Activated naive CD8-positive, alpha-beta T cell treated with anti-CD3 and anti-CD28 coated beads for 36 hours (primary cell): ENCODE measurements at places on chromosomes 3 and 15. TPM values are rescaled to one million over a fixed set of nuclear protein-coding genes. Genes with fewer than 3 reads are reported as not detected.

DNA sequence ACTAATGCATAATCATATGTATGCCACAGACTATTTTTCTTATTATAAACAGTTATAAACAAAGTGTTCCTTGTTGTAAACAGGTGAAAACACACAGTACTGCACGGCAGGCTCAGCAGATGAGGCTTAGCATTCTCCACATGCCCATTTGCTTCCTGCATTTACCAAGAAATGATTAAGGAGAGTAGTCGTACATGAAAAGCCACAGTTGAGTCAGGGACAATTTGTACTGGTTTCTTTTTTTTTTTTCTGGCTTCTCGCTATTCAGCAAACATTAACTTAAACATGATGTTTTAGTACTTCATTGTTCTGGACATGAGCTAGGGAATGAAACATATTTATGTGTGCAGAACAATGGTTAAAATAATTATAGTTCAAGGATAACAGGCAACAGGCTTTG lies 63.4 kb downstream of the GHSR start:
- no peak overlapping the region for H3K4me3 ChIP-seq
- DNase-seq = no peak
- no peaks in the 10 kb centered on the region for H3K4me1 ChIP-seq

GRCh38 chr3:63343674-63344073 lies 65.6 kb downstream of the SYNPR start:
- H3K4me1 ChIP-seq = peaks cover 5% of the 10 kb centered on the region
- H3K27ac ChIP-seq = no peak overlapping the region
- no peak overlapping the region for H3K4me3 ChIP-seq
- DNase-seq = peak; percentile 35
- no peaks in the 10 kb centered on the region for H3K36me3 ChIP-seq
- H3K27me3 ChIP-seq = peaks cover 13% of the 10 kb centered on the region

DNA sequence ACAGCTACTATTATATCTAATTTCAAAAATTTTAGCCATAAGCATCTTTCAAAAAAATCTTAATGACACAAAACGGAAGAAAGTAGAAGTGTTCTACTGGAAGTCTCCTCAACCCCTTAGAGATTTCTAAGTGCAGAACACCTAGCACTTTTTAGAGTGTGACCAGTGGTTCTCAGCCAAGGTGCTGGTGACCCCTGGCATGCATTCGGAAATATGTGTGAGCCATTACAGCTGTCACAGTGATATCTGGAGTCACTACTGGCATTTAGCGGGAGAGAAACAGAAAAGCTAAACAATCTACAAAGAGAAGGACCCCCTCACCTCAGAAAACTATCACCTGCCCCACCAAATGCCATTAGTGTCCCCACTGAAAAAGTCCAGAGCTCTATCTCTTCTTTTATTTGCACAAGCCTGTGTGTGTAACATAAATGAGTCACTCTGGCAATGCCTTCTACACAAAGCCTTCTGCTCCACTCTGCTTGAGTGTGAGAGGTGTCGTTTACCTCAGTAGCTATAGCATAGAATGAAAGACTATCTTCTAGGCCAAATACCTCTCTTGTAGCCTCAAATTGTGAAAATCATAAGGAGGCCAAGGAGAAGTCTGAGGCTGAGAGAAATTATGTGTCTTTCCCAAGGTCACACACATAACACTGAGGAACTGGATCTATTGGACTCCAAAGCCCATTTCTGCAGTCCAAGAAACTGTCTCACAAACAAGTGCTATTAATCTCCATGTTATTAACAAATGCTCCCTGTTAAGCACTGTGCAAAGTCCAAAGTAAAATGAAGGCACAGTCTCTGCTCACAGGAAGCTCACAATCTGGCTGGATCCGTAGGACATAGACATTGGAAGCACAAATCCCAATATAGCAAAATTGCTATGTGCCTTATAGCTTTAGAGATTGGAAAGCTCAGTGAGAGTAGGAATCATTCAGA lies 28.5 kb upstream of the KCNMB2 start:
- H3K36me3 ChIP-seq = no peaks in the 10 kb centered on the region
- H3K27me3 ChIP-seq = no peaks in the 10 kb centered on the region
- H3K4me1 ChIP-seq = no peaks in the 10 kb centered on the region
- DNase-seq = no peak
- no peak overlapping the region for H3K27ac ChIP-seq

DNA sequence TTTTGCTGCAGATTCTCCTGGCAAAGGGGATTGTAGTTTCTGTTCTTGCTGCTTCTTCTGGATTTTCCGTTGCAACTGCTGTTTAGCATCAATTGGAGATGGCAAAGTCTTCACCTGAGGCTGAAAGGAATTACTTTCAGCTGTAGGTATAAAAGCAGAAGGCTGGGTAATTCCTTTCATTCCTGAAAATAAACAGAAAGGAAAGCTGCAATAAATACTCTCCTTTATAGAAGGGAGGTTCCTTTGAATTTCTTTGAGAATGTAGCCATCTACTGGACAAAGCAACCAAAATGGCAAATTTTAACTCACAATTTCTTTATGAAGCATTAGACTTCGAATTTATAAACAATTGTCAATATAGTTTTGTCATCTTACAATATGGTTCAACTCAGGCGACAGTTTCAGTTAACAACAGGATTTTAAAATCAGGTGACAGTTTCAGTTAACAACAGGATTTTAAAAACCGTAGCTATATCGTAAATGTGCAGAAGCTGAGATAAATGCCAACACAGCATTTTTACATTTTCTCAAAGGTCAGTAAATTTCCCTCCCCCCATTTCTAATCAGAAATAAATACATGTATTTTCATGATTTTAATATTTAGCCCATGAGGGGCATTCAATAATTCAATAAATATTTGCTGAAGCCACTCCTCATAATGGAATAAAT lies 104.9 kb upstream of the NEDD4 start:
- no peaks in the 10 kb centered on the region for H3K27me3 ChIP-seq
- H3K4me1 ChIP-seq = no peaks in the 10 kb centered on the region
- H3K27ac ChIP-seq = no peak overlapping the region
- H3K4me3 ChIP-seq = no peak overlapping the region

DNA sequence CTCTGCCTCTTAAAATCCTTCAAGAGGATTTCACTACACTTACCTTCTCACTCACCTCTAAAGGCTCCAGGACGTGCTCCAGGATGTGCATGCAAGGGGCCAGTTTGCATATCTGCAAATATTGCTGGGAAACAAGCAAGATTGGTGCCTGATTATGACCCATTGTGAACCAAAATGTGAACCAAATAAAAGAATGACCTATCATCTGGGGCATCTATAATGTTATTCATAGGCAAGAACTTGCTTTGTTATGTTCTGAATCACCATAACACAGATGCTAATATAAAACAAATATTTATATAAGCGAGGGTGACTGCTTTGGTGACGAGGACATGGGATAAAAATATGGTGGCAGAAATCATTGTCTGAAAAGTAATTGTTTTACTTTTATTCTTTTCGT lies 5.5 kb downstream of the IL12A start:
- H3K36me3 ChIP-seq = no peaks in the 10 kb centered on the region
- H3K4me1 ChIP-seq = no peaks in the 10 kb centered on the region
- DNase-seq = no peak
- H3K27me3 ChIP-seq = no peaks in the 10 kb centered on the region
- no peak overlapping the region for H3K4me3 ChIP-seq

DNA sequence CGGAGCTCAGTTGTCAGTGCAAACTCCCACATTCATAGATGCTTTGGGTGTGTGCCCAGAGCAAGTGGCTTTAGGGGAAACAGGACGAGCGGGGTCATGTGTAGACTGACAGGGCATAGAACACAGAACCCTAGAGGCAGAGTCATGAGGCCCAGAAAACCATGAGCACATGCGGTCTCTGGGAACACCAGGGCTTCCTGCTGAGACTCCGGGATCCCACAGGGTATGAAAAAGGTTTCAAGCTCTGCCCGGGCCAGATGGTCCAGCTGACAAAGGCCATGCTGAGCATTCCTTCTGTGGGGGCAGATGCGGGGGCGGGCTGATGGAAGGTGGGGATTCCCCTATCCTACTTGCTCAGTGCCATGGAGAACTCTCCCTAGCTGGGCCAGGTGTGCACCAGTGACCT lies 44.8 kb downstream of the ROPN1B start:
- no peak overlapping the region for H3K4me3 ChIP-seq
- DNase-seq = no peak

DNA sequence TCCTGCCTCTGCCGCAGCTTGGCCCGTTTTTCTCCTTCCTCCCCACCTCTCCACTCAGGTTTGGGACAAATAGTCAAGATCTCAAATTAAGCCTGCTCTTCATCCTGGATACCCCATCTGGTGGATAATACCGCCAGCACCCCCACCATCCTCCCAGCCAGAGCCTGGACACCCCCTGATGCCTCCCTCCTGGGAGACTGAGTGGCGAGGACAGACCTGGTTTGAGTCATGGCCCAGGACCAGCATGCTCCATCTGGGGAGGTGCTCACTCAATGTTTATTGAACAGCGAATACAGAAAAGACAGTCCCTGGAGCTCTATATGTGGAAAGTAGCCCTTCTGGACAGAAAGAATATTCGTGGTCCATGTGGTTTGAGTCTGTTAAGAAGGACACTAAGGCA lies 23.3 kb downstream of the CTSH start:
- no peak overlapping the region for H3K27ac ChIP-seq
- peaks cover 6% of the 10 kb centered on the region for H3K36me3 ChIP-seq
- H3K4me3 ChIP-seq = no peak overlapping the region

- peaks cover 51% of the 10 kb centered on the region for H3K4me1 ChIP-seq
- H3K4me3 ChIP-seq = peak overlapping the region; percentile 78
- no peaks in the 10 kb centered on the region for H3K27me3 ChIP-seq
These were observed 16.4 kb upstream of the ZNF609 start for GRCh38 chr15:64443747-64444621.

- H3K36me3 ChIP-seq = peaks cover 12% of the 10 kb centered on the region
- no peak overlapping the region for H3K4me3 ChIP-seq
These were observed 22.1 kb downstream of the UBA5 start for GRCh38 chr3:132682201-132682600.

- H3K36me3 ChIP-seq = peaks cover 38% of the 10 kb centered on the region
- H3K27ac ChIP-seq = no peak overlapping the region
- no peaks in the 10 kb centered on the region for H3K27me3 ChIP-seq
- DNase-seq = no peak
These were observed 74.6 kb downstream of the ZBTB20 start for GRCh38 chr3:115072265-115073021.

- no peaks in the 10 kb centered on the region for H3K4me1 ChIP-seq
- no peak overlapping the region for H3K27ac ChIP-seq
- no peaks in the 10 kb centered on the region for H3K36me3 ChIP-seq
- H3K27me3 ChIP-seq = peaks cover 18% of the 10 kb centered on the region
These were observed 20.2 kb upstream of the SLC2A2 start for GRCh38 chr3:171046760-171047159.

- H3K27ac ChIP-seq = no peak overlapping the region
- no peak overlapping the region for H3K4me3 ChIP-seq
- no peaks in the 10 kb centered on the region for H3K4me1 ChIP-seq
- DNase-seq = no peak
- H3K27me3 ChIP-seq = no peaks in the 10 kb centered on the region
These were observed 251.2 kb downstream of the SLC9A9 start for GRCh38 chr3:143596957-143597642.

DNA sequence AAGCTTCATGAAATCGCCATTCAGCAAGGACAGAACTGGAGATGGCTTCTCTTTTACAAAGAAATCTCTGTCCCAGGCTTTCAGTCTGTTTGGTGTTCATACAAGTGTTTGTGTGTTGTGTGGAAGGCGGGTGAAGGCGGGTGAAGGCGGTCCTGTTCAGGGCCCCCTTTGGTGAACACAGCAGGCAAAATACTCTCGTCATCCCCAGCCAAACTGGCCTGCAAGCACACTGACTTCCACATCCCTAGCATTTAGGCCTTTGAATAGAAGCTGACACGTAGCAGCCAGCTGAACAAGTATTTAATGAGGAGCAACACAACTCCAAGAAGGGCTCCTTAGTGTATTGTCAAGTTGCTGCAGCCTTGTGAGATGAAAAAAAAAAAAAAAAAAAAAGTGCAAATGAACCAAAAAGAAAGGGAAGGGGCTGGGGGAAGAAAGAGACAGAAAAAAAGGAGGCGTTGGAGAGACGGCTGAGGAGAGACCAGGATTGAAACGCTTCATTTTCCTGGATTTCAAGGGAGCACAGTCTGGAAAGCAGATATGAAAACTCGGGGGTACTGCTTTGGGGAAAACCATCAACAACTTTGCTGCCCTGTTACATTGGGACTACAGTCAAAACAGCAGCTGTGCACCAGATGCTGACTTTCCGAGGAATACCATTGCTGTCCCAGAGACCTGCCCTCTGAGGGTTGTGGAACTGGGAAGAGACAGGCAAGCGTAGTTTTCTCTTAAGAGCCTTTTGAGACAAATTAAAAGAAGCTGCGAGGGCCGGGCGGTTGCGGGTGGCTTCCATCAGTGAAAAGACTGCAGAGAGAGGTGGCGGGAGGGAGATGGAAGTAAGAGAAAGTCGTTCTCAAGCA lies 74.6 kb downstream of the TGFBR2 start:
- peaks cover 89% of the 10 kb centered on the region for H3K36me3 ChIP-seq
- no peaks in the 10 kb centered on the region for H3K27me3 ChIP-seq
- H3K4me1 ChIP-seq = peaks cover 93% of the 10 kb centered on the region
- peak overlapping the region; percentile 50 for H3K4me3 ChIP-seq
- H3K27ac ChIP-seq = peak overlapping the region; percentile 92

GRCh38 chr3:9669720-9670432 lies 20.6 kb downstream of the MTMR14 start:
- H3K36me3 ChIP-seq = peaks cover 4% of the 10 kb centered on the region
- DNase-seq = no peak
- no peaks in the 10 kb centered on the region for H3K27me3 ChIP-seq

GRCh38 chr3:97021778-97022177 lies 207.4 kb downstream of the EPHA6 start:
- DNase-seq = no peak
- no peak overlapping the region for H3K27ac ChIP-seq
- no peaks in the 10 kb centered on the region for H3K36me3 ChIP-seq
- H3K4me1 ChIP-seq = no peaks in the 10 kb centered on the region
- no peak overlapping the region for H3K4me3 ChIP-seq
- H3K27me3 ChIP-seq = no peaks in the 10 kb centered on the region

DNA sequence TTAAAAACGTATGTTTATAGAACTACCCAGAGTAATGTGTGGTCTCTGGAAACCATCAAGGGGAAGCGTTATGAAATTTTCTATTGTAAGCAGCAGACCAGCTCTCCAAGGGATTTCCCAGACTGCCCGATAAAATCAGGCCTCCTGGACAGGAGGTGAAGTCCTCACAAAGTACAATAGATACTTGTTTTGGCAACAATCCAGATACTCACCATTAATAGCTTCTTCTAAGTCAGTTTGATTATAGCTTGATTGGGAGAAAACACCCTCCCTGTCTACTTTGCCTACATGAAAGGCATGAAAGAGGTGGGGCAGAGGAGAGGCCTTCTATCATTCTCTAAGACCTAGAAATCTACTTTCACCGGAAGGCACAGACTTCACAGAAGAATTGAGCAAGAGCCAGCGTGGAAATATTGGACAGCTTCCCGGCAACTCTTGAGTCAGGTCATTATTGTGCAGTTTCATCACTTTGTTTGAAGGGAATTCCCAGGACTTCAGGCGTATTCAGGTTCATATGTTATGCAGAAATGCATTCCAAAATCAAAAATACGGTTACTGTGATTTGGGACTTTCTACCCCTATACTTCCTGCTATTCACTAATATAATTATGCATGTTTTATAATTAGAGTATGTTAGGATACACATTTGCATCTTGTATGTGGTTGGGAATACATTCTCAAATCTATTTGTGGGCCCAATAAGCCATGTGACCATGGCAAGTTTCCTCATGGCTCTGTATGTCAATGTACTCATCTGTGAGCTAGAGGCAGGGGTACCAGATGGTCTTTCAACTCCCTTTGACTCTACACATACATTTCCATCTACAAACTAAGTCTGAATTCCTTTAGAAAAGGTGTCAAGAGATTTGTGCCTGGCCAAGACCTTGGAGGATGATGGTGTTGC lies 103.5 kb downstream of the CD47 start:
- no peak overlapping the region for H3K4me3 ChIP-seq
- H3K27ac ChIP-seq = no peak overlapping the region
- H3K4me1 ChIP-seq = peaks cover 22% of the 10 kb centered on the region
- no peak for DNase-seq
- H3K36me3 ChIP-seq = no peaks in the 10 kb centered on the region

The CNTN4 gene
- total RNA-seq = not detected

The KCNH8 gene
- not detected for total RNA-seq

The GNL3 gene
- total RNA-seq = 245 TPM

The GCNT3 gene
- not detected for total RNA-seq
